ENCODE measurements at places on chromosomes 3 and 15. TPM values are rescaled to one million over a fixed set of nuclear protein-coding genes. Genes with fewer than 3 reads are reported as not detected.

NPAP1 gene
- not detected for total RNA-seq

ALDH1A3 gene
- total RNA-seq = not detected

SATB1 gene
- 263 TPM for total RNA-seq

CATSPER2 gene
- total RNA-seq = 3.0 TPM

GRCh38 chr3:13885704-13886010, 5.8 kb upstream of the WNT7A start:
- DNase-seq = no peak

DNA sequence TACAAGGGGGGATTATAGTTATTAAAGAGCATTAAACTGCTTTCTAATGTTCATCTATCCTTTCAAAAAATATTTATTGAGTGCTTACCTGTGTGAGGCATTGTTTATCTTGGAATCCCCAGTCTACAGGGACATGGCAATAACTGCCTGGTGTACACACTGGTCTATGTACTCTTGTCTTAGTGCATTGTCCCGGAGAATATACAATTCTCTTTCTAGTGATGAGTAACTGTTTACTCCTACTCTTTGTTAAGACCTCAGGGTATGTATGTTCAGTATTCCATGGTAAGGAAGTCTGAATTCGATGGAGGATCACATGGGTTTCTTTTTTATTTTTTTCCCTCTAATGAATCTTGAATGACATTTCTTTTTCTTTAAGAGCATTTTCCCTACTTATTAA, 772.4 kb upstream of the NR2F2 start:
- no peak for DNase-seq

- no peak for DNase-seq
These were observed 14.1 kb downstream of the CHL1 start for GRCh38 chr3:210669-211068.

DNA sequence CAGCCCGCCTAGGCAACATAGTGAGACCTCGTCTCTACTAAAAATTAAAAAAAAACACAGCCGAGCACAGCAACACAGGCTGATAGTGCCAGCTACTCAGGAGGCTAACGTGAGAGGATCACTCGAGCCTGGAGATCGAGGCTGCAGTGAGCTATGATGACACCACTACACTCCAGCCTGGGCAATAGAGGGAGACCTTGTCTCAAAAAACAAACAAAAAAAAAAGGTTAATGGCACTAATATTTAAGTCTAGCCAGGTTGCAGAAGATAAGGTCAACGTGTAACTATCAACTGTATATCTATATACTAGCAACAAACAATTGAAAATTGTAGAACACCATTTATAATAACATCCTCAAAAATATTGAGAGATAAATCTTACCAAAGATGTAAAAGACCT, 75.1 kb downstream of the MYO9A start:
- DNase-seq = no peak

DNA sequence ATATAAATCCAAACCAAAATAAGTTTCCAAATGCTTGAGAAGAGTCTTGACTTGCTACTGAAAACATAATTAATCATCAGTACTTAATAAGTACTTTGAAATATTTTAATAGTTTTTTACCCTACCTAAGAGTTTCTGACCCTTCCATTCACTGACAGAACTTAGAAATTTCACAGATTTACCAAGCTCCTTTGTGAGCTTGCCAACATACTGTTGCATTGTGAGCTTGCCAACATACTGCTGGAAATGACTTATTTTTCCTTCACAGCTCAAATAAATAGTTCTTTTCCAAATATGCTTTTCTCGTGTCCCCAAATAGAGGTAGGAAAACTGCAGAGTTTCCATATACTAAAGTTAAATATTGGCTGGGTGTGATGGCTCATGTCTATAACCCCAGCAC, 9.6 kb upstream of the AADAC start:
- DNase-seq = no peak

DNA sequence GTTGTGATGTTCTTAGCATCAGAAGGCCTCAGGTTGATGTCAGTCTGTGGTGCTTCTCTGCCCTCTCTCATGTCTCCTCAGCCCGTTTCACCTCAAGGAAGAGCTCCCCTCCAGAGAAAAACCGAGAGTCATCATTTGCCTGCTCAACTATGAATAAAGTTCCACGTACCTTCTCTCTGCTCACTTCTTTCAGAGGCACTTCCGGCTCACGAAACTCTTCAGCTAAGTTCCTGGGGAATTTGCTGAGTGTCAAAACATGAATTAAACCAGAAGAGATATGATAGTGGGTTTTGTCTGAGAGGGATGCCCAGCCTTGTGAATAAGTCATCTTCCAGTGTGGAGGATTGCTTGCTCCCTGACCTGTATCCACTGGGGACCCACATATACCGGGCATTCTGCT, 37.7 kb downstream of the CCR4 start:
- no peak for DNase-seq

All from activated CD4-positive, alpha-beta memory T cell treated with anti-CD3 and anti-CD28 coated beads, Interleukin-2, amount 10 ng/mL, durations not matched to agents 7 days and 5 days (primary cell).